ENCODE measurements at places on chromosomes 16 and 17.
A peak's percentile ranks its signal among the peaks of the same experiment; 100 is the strongest.

GRCh38 chr16:59116744-59117143, 382.6 kb upstream of the GOT2 start:
- no peak for DNase-seq

DNA sequence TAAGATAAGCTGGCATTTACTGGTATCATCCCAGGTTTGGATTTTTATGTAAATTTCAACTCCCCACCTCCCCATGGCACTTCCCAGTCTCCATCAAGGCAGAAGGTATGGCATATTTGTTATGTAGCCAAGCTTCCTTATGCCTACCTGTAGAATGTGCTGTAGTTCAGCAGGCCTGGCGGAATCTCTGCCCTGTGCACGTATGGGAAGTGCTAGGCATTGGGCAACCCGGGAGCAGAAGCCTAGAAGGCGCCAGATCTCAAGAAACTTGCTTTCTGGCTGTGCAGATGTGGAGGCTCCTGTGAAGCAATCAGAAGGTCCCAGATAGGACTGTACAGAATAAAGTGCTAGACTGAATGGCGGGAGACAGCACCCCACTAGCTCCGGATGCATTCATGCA, 64.7 kb downstream of the SNX20 start:
- DNase-seq = no peak

DNA sequence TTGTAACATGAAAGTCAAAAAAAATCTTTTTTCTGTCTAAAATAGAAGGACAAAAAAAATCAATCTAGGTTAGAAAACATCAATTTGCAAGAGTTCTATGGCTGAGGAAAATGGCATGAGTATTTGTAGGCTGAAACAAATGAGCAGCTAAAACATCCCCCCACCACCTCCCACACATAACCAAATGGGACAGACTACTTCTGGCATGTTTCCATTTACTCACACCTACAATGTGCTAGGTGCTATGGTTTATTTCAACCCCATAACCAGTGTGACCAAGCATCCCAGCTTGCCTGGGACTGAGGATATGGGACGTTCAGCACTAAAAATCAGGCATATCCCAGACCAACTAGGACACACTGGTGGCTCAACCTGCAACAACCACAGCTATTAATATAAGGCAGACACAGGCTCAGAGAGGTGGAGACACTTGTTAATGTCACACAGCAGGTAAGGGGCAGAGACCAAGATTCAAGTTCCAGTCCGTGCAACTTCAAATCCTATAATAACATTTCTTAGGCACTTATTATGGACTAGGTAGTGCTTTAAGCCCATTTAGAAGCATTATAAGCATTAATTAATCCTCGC, 96.0 kb downstream of the XYLT1 start:
- no peak for DNase-seq

- DNase-seq = peak; percentile 96
Observed at GRCh38 chr17:44326861-44327444, 2.3 kb upstream of the SLC25A39 start.

- no peak for DNase-seq
Observed at GRCh38 chr16:72666267-72666666, 381.7 kb downstream of the ZFHX3 start.

- DNase-seq = no peak
Observed at GRCh38 chr17:82257473-82257872, 16.0 kb downstream of the CSNK1D start.

GRCh38 chr17:68533887-68534694, 21.9 kb downstream of the PRKAR1A start:
- no peak for DNase-seq

DNA sequence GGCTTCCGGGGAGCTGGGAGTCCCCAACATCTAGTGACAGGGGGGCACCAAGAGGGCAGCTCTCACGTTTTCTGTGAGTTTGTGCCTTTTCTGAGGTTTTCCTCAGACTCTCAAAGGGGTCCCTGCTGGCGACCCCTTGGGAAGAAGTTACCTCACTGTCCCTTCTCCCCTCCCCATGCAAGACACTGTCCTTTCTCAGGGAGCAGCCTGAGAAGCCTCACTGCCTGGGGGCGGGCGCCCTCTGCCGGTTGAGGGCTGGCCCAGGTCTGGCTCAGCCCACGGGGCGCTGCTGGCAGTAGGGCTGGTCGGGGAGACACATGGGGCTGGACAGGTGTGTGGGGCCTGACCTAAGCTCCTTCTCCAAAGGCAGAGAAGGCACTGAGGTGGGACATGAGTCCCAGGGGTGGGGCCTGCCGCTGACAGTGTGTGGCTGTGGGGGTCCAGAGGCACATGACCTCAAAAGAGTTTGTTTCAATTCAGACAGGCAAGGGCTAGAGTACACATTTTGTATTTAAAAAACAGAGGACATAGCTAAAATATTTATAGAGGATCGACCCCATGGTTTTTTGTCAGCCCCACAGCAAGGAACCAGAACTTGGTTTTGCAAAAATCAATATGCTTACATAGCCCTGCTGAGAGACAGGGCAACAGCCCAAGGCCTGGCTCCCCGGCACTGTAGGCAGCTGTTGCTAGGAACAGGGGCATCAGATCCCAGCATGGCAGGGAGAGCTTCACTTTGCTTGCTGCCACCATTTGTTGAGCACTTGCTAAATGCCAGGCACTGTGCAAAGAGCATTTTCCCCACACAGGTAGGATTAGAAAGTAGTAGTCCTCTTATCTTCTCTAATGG, 18.5 kb upstream of the ALDH3A1 start:
- peak; percentile 86 for DNase-seq

- no peak for DNase-seq
Observed at GRCh38 chr17:13550291-13550690, 51.4 kb downstream of the HS3ST3A1 start.

- DNase-seq = no peak
Observed at GRCh38 chr17:45077643-45078042, 16.5 kb downstream of the NMT1 start.

Measured in right forelimb (tissue), 1 donor.